ENCODE measurements at places on chromosomes 4 and X.

GRCh38 chrX:139831675-139832456 lies 101.0 kb downstream of the ATP11C start:
- peak; percentile 1 for DNase-seq

GRCh38 chr4:129264008-129264657 lies 168.2 kb downstream of the C4orf33 start:
- DNase-seq = no peak

DNA sequence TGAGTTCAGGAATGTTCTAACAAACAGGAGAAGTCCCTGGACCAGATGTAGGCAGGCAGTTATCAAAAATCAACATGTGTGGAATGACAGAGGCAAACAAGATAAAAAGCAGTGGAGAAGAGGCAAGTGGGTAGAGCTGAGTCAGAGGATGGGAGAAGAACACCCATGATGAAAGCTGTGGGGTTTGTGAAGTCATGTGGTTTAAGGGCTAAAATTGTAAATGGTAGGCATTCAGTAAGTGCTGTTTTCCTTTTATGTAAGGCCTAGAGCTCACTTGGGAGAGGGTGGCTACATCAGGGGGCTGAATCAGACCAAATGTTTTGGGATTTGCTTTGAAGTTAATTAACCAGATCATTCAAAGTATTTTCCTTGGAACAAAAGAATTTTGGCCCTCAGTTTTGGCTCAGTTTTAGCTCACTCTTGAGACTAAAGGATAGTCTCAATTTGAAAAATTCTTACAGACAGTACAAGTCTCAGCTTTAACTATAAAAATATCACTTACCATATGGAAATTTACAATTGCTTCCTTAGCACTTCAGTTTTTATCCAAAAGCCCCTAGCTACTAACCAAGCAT lies 114.5 kb upstream of the PCDH7 start:
- peak; percentile 21 for DNase-seq

- no peak for DNase-seq
Measured at GRCh38 chr4:101284546-101284945, 62.8 kb downstream of the PPP3CA start.

GRCh38 chr4:153408932-153409331 lies 57.2 kb upstream of the TMEM131L start:
- no peak for DNase-seq

- DNase-seq = no peak
Measured at GRCh38 chrX:19624739-19625138, 109.4 kb upstream of the MAP3K15 start.

GRCh38 chr4:143021384-143021783 lies 163.3 kb upstream of the USP38 start:
- no peak for DNase-seq

- no peak for DNase-seq
Measured at GRCh38 chr4:10205223-10205622, 88.6 kb upstream of the WDR1 start.

GRCh38 chrX:79065696-79066095 lies 78.8 kb upstream of the GPR174 start:
- DNase-seq = no peak

- DNase-seq = no peak
Measured at GRCh38 chrX:115584696-115585095, 23.7 kb downstream of the PLS3 start.

DNA sequence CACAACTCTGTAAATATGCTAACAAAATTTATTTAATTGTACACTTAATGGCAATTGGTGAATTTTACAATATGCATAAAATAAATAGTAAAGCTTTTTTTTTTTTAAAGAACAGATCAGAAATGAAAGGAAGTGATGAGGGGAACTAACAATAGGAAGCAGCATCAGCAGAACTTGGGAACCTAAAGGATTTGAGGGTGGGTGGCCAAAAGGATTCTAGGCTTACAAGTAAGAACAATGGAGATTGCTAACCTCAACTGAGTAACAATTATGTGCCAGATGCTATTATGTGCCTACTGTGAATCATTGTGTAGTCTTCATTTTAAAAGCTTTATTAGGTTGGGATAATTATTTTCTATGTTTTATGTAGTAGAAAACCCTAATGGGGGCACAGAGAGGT lies 185.2 kb downstream of the LDB2 start:
- DNase-seq = no peak

DNA sequence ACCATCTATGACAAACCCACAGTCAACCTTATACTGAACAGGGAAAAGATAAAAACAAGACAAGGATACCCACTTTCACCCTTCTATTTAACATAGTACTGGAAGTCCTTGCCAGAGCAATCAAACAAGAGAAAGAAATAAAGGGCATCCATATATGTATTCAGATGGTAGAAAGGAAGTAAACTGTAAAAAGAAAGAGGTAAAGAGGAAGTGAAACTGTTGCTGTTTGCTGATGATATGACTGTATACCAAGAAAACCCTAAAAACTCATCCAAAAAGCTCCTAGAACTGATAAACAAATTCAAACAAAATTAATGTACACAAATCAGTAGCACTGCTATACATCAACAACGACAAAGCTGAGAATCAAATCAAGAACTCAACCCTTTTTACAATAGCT lies 538.7 kb upstream of the PABPC4L start:
- DNase-seq = no peak

- DNase-seq = no peak
Measured at GRCh38 chr4:159766241-159766640, 663.4 kb downstream of the RAPGEF2 start.

- no peak for DNase-seq
Measured at GRCh38 chrX:53135581-53135980, 41.6 kb downstream of the KANTR start.

- no peak for DNase-seq
Measured at GRCh38 chrX:17944833-17945497, 83.9 kb upstream of the RAI2 start.

DNA sequence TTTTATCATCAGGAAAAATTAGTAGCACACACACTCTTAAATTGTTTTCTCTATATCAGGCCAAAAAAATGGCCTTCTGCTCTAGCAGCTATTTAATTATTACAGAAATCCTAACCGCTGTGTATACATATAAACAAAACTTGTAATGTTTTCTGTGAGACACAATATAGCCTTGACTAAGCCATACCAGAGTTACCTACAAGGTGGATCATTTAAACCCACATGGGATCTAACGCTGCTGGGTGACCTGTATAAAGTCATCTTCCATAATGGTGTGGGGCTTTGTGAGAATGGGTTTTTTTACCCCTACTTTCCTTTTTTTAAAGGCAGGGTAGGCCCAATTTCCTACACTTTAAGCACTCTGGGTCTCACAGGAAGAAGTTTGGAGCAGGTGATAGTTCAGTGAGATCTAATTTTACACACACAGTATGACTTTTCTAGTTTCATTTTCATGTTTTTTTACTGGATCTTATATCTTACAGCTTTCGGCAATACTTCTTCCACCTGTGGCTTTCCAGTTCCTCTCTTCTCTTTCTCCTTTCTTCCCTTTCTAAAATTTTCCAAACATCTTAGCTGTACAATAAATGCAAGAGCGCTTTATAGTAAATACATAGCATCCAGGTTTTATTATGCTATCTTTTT lies 66.9 kb upstream of the MMAA start:
- no peak for DNase-seq

- peak; percentile 31 for DNase-seq
Measured at GRCh38 chr4:15457406-15458201, 12.1 kb upstream of the CC2D2A start.

- no peak for DNase-seq
Measured at GRCh38 chr4:161419822-161420221, 744.0 kb downstream of the FSTL5 start.

DNA sequence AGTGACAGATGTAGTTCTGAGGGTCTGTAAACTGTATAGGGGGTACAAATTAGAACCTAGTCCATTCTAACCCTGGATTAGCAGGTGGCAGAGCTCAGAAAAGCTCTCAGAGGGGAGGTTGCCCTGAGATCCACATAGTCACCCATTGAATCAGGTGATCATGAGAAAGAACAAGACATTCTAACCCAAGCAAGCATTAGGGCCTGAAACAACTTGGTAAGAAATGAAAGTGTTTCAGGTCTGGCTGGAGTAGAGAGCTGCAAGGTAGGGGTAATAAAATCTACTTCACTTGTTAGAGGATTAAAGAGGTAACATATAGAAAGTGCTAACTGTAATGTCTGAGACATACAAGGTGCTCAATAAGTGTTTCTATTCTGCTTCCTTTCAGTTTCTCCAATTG lies 8.8 kb upstream of the BMP2K start:
- DNase-seq = no peak

DNA sequence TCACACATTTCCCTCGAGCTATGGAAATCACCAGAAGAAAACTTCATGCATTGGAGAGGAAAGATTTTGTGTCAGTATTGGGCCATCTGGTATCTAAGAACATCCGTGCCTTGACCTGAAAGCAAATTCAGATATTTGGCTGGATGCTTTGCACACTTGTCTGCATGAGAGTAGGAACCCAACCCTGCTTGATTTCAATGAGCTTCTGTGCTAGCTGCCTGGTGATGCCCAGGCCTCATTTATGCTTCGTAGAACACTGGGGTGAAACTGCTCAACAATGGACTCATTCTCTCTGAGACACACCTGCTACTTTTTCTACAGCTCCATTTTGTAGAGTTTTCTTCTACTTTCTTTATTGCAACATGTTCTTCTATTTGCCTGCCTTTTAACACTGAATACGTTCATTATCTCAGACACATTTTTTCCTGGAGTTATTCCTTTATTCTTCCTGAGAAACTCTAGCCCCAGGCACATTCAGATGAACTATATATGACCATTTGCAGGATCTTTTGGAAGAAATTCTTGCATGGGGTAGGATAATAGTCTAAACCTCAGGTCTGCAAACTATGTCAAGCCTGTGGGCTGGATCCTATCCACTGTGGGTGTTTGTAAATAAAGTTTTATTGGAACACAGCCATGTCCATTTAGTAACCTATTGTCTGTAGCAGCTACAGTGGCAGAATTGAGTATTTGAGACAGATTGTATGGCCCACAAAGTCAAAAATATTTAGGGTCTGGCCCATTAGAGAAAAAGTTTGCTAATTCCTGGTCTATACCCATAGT lies 83.8 kb upstream of the CLCN4 start:
- DNase-seq = no peak

GRCh38 chrX:14964500-14964899 lies 91.3 kb downstream of the MOSPD2 start:
- no peak for DNase-seq

GRCh38 chr4:22650771-22651170 lies 42.0 kb upstream of the GBA3 start:
- DNase-seq = no peak

- peak; percentile 23 for DNase-seq
Measured at GRCh38 chrX:65035446-65035770, 59.2 kb upstream of the ZC4H2 start.

GRCh38 chr4:109113521-109113920 lies 188.9 kb downstream of the COL25A1 start:
- no peak for DNase-seq

- no peak for DNase-seq
Measured at GRCh38 chrX:126900937-126901336, 81.4 kb downstream of the PRR32 start.

- no peak for DNase-seq
Measured at GRCh38 chr4:89248879-89249281, 58.7 kb downstream of the GPRIN3 start.

- DNase-seq = no peak
Measured at GRCh38 chr4:85777908-85778631, 303.1 kb downstream of the ARHGAP24 start.

- peak; percentile 21 for DNase-seq
Measured at GRCh38 chr4:156169011-156169410, 215.3 kb upstream of the CTSO start.

GRCh38 chr4:575281-576141 lies 584 bp downstream of the TMEM271 start:
- peak; percentile 41 for DNase-seq

DNA sequence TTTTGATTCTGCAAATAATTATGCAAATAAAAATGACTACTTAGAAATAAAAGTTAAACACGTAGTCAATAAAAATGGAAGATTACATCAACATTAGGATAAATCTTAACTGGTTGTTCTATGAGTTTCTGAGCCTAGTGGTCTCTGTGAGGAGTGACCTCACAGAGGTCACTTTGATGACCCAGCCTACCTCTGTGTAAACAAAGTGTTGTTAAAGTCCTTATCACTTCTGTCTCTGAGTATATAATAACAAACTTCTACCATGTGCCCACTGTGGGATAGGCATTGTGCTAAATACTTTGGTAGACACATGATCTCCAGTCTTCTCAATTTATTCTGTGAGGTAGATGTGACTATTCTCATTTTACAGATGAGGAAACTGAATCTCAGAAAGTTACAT lies 85.4 kb downstream of the PDE5A start:
- no peak for DNase-seq

- no peak for DNase-seq
Measured at GRCh38 chrX:15856222-15856587, 1.6 kb upstream of the AP1S2 start.

DNA sequence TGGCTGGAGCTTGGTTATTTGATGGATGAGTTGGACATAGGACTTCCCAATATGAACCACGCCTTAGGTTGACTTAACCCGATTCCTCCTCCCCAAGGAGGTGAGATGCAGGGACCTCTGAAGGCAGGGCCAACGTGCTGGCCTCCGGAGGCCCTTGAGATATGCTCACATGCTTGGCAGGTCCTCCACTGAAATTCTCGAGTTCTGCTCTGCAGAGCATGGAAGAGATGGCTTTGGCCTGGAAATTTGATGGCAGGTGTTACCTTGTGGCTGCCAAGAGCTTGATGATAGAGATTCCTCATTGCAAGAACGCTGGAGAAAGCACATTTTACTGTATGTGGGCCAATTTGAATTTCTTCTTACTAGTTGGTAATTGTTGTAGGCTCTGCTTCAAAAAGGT lies 117.4 kb upstream of the LIMCH1 start:
- DNase-seq = no peak

DNA sequence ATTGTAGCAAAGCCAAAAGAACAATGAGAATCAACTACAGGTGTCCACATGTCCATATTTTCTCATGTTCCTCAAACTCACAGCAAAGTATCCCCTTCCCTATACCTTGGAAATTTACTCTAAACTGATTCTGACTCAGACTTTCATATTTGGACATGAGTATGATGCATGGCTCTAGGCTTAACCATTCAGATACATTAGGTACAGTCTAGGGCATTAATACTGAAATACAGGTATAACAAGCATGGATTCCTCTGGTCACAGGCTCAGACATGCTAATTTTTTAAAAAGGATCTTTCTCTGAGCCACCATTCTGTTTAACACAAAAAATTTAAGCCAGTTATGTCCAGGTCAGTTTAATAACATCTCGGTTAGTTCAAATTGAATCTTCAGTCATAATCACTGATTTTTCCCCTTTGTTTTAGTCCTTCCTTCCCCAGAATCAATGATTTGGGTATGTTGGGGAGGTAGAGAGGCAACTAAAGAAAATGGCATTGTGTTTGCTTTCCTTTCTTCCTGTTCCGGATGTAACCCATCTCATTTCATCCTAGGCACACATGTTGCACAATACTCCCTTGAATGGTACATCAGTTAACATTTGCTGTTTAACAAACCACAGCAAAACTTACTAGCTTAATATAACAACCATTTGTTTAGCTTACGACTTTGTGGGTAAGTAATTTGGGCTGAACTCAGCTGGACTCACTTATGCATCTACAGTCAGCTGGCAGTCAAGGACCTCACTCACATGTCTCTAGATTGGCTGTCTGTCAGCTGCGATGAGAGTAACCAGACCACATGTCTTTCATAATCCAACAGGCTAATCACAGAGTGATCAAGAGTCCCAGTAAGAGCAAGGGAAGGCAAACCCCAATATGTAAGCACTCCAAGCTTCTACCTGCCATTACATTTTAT lies 75.3 kb upstream of the GRIA3 start:
- DNase-seq = no peak

Measured in urothelium cell line (cell line).